ENCODE measurements at places on chromosomes 4 and X.

DNA sequence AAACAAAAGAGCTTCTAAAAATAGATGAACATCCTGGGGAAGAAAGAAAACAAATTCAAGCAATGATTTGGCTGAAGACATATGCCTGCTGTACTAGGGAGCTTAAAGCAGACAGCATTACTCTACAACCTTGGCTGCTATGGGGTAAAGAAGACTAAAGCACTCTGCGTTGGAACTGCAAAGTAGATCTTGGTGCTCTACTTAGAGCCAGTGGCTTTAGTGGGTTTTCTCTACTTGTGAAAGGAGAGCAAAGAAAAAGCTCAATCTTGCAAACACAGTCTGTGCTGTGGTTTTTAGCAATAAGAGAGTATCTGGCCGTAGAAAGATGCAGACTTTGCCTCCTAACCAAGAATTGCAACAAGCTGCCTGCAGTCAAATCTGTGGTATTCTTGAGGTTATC is 334.7 kb upstream of the NDST3 start:
- no peak for DNase-seq

GRCh38 chr4:2648159-2648814 is 107.8 kb downstream of the TNIP2 start:
- DNase-seq, result no peak

GRCh38 chr4:181176306-181176705 is 1066.9 kb upstream of the TENM3 start:
- no peak for DNase-seq

DNA sequence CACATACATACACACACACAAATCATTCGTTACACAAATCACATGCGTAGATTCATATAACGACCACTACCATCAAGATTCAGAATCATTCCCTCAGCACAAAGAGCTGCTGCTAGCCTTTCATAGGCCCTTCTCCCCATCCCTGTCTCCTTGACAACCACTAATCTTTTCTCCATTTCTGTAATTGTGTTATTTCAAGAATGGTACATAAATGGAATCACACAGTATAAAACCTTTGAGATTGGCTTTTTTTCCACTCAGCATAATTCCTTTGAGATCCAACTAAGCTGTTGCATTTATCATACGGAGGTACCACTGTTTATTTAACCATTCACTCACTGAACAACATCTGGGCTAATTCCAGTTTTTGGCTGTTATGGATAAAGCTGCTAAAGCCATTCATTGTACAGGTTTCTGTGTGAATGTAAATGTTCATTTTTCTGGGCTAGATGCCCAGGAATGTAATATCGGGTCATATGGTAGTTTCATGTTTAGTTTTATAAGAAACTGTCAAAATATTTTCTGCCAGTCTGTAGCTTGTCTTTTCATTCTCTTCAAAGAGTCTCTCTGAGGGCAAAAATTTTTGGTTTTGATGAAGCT is 64.1 kb downstream of the USP11 start:
- no peak for DNase-seq

DNA sequence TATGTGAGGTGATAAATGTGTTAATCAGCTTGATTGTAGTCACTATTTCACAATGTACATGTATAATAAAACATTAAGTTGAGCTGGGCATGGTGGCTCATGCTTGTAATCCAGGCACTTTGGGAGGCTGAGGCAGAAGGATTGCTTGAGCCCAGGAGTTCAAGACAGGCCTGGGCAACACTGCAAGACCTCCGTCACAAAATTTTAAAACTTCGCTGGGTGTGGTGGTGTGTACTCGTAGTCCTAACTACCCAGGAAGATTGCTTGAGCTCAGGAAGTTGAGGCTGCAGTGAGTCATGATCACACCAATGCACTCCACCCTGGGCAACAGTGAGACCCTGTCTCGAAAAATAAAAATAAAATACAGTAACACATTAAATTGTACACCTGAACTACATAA is 20.1 kb downstream of the LYAR start:
- DNase-seq, result no peak

- DNase-seq, result peak; percentile 26
Measured at GRCh38 chr4:165355900-165356300, 22.9 kb upstream of the CPE start.

- DNase-seq, result no peak
Measured at GRCh38 chr4:87938746-87939145, 36.8 kb upstream of the SPP1 start.

GRCh38 chr4:176150356-176150682 is 45.1 kb downstream of the SPATA4 start:
- no peak for DNase-seq

DNA sequence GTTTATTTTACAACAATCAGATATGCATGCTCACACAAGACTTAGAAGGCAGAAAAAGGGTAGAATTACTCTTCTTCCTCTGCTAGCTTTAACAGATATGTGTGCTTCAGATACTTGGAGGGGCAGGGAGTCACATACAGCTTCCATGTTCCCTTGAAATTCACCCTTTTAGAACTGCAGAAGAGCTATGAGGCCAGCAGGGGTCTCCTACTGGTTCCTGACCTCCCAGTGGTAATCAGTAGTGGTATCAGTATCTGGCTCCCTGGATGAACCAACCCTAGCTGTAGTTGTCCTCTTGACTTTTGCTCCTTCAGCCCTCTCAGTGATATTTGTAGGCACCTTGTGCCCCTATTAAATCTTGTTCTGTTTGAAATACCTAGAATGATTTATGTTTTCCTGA is 81.5 kb downstream of the RCHY1 start:
- peak; percentile 42 for DNase-seq

GRCh38 chrX:13535376-13536165 is 33.8 kb upstream of the EGFL6 start:
- no peak for DNase-seq

Data from H7 (cell line).